Stimulated activated naive CD4-positive, alpha-beta T cell treated with Interleukin-2 at 50 U/mL for 16 hours (primary cell): ENCODE measurements at places on chromosomes 11 and 22.

- no peak for DNase-seq
These were observed 19.1 kb downstream of the PKNOX2 start for GRCh38 chr11:125183641-125184040.

GRCh38 chr11:99814738-99815137, 794.0 kb downstream of the CNTN5 start:
- no peak for DNase-seq

DNA sequence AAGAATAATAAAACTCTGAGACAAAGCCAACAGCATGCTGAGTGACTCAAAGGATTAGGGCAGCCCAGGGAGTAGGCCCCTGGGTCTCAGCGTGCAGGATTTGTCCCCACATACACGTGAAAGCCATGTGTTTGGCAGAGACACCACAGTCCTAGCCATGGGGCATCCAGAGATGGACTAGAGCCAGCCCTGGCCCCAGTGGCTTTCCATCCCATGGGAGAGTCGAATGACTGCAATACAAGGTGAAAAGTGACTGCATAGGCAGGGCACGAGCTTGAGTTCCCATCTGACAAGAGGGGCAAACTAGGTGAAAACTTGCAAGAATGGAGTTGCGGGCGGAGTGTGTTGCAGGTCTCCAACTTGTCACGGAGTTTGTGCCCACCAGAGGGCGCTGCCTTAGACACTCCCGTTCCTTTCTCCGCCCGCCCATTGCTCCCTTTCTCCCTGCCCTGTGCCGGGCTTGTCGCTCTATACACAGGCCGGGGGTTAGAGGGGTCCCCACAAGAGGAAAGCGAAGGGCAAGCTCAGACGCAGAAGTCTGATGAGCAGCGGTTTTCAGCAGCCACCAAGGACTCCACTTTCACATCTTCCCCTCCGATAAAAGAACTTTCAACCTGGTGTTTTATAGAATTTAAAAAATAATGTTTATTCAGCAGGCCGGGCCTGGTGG, 24.2 kb downstream of the TSKU start:
- peak; percentile 38 for DNase-seq

DNA sequence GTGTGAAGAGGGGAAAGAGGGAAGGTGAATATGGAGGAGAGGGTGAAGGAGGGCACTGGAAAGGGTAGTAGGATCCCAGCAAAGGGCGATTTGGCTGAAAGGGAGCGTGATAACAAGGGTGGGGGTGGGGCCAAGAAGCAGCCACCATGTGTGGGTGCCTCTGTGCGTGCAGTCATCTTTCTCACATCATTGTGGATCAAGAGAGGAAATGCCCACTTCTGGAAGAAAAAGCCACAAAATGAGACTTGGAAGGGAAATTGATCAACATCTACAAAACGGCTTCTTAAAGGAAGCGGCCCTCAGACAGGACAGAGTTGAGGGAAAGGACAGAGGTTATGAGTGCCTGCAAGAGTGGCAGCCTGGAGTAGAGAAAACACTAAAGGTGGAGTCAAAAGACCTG, 1.2 kb upstream of the CXCR5 start:
- peak; percentile 32 for DNase-seq

DNA sequence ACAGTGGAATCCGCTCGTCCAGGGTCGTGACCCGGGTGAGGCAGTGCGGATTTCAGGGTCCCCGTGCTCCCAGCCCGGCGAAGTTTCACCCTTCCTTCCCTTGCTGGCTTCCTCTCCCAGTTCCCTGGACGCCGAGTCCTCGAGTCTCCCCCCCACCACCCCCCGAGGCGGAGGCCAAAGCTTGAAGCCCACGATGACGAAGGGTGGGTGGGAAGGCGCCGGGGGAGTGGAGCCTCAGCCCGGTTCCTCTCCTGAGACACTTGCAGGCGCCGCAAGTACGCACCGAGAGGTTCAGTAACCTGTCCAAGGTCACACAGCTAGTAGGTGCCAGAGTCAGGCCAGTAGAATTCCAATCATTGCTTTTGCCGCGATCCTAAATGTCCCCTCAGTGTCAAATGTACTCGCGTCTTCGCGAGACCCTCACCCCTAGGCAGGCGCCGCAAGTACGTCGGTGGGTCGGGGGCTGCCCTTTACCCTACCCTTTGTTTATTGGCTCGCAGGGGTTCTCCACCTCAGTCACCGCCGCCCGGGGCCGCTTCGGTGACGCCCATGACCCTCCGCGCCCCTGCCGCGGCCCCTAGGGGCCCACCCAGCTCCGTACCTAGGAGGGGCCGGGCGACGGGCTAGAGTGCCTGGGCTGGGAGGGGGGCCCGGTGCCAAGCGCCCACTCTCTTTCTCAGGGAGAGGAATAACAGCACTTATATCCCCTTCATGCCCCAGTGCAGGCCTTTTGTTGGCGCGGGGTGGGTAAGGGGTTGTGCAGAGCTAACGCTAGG, 5.7 kb upstream of the CHRM1 start:
- DNase-seq = no peak

DNA sequence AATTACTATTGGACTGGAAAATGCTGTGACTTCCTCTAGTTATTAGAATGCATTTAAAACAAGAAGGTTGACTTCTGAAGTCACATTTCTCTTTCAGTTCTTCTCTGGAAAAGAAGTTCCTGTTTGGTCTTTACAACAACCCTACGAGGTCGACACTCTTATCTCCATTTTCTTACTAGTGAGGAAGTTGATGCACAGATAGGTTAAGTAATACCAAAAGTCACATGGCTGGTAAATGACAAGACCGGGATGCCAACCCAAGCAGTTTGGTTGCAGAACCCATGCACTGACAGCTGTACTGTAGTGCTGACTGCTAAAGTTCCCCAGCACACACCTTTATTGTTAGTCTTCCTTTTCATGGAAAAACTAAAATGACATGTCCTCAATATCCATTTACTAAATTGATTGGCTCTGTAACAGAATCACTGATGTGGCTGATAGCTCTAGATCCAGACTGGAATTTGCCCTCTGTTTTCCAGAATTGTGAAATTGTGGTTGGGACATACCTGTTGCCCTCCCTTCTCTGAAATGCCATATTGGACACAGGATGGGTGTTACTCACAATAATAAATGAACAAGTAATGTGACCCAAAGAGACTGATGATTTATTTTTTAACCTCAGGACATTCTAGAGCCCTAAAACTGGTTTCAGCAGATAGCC, 9.4 kb upstream of the TECTA start:
- DNase-seq = no peak

GRCh38 chr22:19341500-19341899, 50.0 kb upstream of the CLTCL1 start:
- no peak for DNase-seq

GRCh38 chr22:45799291-45799690, 127.7 kb downstream of the ATXN10 start:
- DNase-seq = no peak

DNA sequence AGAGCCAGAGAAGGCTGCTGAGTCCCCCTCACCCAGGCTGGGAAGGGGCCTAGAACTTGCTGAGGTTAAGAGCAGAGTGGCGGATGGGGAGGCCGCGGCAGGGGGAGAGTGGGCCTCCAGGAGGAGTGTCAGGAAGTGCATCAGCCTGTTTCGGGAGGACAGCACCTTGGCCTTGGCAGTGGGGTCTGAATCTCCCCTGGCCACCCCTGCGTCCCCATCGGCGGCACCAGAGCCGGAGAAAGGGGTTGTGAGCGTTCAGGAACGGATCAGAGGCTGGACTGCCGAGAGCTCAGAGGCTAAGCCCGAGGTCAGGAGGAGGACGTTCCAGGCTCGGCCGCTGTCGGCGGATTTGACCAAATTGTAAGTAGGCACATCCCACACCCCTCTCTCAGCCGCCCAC, 76.7 kb downstream of the KIAA1671 start:
- no peak for DNase-seq

GRCh38 chr11:10181811-10182210, 112.2 kb downstream of the SBF2 start:
- no peak for DNase-seq

DNA sequence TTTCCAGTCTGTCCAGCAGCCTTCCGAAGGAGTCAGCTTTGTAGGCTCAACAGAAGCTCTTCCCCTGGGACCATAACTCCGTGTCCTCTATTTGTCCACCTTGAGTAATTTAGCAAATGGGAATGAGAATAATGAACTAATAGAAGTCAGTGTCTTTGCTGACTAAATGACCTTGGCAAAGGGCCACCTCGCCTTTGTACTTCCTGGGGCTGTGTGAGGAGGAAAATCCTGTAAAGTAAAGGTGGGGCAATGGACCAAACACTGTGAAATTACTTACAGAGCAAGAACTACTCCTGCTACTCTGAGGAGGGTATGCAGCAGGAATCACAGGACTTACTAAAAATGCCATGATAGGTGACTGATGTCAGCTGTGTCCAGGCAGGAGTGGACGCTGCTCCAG, 36.2 kb upstream of the CSNK2A3 start:
- DNase-seq = no peak

- DNase-seq = no peak
These were observed 1.1 kb downstream of the SCN2B start for GRCh38 chr11:118175031-118175992.

DNA sequence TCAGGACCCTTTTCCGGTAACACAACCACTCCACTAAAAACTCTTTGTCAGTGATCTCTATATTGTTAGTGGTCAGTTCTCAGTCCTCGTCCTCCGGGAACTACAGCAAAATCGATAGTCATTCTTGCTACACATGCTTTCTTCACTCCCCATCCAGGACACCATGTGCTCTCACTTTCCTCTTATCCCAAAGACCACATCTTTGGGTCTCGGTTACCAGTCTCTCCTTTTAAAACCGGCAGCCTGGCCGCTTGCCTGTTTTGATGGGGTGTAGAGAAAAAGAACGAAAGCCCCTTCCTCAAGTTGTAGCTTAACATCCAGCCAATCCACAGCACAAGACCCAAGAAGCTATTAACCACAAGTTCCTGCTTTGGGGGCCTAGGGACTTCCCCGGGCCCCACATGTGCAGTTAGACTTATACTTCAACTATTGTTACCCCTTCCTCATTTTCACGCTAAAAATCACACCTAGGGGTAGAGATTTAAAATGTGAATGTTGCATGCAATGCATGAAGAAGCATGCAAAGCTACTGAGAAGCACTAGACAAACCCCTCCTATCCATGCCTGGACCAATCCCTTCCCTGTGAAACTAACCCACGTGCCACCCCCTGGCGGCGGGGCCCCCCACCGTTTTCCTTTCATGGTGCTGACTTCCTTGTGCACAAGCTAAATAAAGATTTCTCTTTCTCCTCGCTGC, 1.5 kb upstream of the TOLLIP start:
- peak; percentile 23 for DNase-seq
